ENCODE measurements at places on chromosomes 2 and 18. TPM values are rescaled to one million over a fixed set of nuclear protein-coding genes. Genes with fewer than 3 reads are reported as not detected.

DNA sequence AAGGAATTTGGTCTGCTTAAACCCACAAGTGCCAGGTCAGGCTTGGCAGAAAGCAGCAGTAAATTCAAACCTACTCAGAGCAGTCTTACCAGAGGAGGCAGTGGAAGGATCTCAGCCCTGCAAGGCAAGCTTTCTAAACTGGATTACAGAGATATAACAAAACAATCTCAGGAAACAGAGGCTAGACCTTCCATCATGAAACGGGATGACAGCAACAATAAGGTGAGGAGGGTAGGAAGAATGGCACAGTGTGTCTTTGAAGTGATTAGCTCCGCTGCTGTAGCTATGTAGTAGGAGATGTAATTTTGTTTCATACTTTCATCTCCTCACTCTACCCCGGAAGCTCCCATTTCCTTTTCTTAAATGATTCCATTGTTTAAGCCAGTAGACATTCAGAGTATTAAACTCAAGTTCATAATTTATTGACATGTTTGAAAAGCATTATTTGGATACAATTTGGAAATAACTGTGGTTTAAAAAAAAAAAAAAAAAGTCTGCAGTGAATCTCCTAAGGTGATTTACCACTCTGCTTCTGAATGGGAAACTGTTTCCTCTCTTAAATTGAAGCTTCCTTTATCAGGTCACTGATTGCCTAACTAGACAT, 29.4 kb upstream of the DYSF start:
- DNase-seq = no peak

GRCh38 chr18:9434122-9434701, 41.1 kb upstream of the RALBP1 start:
- DNase-seq = no peak

DNA sequence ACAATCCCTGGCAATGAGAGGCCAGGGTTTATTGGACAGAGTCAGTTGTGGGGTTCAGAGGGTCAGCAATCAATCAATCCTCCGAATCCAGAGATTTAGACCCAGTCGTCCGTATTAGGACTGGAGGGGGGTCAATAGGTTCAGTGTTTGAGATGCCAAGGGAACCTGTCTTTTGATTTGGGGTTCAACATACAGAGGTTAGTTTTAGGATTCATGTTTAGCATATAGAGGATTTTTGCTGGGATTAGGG, 292 bp downstream of the GMPPA start:
- no peak for DNase-seq

- no peak for DNase-seq
Observed at GRCh38 chr2:174148833-174149232, 99.5 kb downstream of the OLA1 start.

The ABCB11 gene
- 0.95 TPM for total RNA-seq

- DNase-seq = no peak
Observed at GRCh38 chr2:65939687-65940086, 495.2 kb upstream of the MEIS1 start.

GRCh38 chr2:148548716-148549400, 95.7 kb upstream of the EPC2 start:
- DNase-seq = no peak

The CPS1 gene
- 3.0 TPM for total RNA-seq

The CDK15 gene
- total RNA-seq = 1.5 TPM

DNA sequence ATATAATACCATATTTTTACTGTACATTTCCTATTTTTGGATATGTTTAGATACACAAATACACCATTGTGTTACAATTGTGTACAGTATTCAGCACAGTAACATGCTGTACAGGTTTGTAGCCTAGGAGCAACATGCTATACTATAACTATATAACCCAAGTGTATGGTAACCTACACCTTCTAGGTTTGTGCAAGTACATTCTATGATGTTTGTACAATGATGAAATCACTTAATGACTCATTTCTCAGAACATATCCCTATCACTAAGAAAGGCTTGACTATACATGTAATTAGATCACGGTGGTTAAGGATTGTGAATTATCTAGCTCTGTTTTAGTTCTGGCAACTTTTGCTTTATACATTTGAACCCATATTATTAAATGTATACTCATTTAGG, 31.3 kb downstream of the NPHP1 start:
- DNase-seq = no peak

DNA sequence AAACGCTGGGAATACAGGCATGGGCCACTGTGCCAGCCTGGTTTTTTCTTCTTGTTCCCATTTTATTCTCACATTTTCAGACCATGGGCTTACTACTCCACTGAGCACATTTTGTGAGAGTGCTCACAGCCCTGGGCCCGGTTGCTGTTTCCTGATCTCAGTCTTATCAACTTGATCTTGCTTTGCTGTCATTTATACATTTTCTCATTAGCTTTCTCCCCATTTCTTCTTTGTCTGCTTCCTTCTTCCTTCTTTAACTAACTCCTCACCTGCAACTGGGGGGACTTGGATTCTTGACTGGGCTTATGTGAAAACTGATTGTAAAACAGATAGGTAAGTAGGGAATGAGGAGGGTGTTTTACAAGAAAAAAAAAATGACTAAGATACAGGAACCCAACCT, 117.3 kb downstream of the PLB1 start:
- DNase-seq = no peak

Measured in omental fat pad (tissue), 4 donors.